ENCODE measurements at places on chromosomes 11 and 22.

GRCh38 chr11:910589-911030 lies at the start of gene CHID1:
TSS of gene CHID1 (minus strand) at chr11:910810. CDS start at chr11:904816, 5,994 bp downstream.
- DNase-seq: peak; percentile 58

- DNase-seq: no peak
Observed at GRCh38 chr11:130215531-130216220, 56.1 kb downstream of the ST14 start.

DNA sequence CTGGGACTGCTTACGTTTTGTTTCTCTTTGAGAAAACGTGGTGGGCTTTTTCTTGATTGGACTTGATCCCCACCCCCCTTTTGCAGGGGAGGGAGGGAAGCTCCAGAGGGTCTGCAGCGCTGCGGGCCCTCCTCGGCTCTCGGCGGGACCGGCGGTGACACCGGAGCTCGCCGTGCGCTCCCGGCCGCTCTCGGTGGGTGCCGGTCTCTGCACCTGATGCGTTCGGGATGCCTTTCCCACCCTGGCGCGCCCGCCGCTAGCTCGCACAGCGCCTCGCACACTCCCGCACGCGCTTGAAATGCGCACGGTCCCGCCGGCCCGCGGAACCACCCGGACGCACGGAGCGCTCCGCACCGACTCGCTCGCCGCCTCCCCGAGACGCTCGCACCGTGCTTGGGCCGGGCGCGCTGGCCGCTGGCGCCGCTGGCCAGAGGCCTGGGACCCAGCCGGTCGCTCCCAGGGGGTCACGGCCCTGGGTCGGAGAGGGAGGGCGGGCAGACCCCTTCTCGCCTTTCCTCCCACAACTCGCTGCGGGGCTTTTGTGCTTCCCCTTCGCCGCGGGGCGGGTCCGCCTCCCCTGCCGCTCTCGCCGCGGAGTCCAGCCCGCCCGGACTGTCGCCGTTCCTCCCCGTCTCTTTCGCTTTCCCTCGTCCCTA lies 1.0 kb downstream of the ZBTB16 start:
- DNase-seq: no peak

GRCh38 chr22:46122980-46123693 lies 27.2 kb upstream of the PPARA start:
- no peak for DNase-seq

GRCh38 chr11:125925247-125925740 lies 20.6 kb upstream of the VSIG10L2 start:
- DNase-seq: no peak

DNA sequence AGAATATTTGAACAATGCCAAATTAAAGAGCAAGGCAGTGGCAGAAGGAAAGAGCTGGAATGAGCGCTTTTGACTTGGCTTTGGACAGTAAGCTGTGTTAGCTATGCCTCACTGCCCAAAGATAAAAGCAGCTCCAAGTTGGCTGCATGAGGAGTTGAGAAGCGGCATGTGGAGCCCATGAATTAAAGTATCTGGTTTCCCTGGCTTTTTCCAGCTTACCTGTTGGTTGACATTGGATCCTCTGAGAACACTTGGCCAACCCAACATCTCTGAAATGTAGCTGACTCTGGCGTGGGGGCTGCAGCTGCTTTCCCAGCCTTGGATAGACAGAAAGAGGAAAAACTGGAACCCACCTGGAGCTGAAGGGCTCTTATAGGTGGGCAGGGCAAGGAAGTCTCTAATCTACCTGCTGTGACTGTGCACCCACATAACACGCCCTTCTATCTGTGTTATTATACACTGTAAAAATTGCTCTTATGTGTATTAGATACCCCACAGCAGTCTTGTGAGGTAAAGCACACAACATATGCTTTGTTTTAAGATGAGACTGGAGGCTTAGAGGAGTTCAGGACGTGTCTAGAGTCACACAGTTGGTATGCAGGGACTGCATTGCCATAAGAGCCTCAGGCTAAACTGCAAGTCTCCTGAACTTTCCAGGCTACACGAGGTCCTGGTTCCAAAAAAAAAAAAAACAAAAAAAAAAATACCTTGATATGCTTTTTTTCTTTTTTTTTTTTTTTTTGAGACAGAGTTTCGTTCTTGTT lies 5.8 kb downstream of the UBASH3B start:
- DNase-seq: peak; percentile 86

DNA sequence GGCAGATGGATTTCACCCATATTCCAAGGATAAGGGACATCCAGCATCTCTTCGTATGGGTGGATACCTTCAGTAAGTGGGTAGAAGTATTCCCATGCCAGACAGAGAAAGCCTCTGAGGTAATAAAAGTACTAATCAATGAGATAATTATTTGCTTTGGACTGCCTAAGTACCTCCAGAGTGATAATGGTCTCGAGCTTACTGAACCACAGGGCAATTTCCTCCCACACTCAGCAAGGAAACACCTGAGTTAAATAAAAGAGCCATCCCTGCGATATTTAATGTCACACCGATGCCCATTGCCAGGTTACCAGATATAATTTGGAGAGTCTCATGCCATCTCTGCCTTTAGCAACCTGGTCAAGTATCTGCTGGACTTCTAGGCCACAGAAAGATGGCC lies 70.6 kb upstream of the MPEG1 start:
- no peak for DNase-seq

GRCh38 chr11:7787239-7787638 lies 9.5 kb downstream of the OR5P2 start:
- DNase-seq: no peak

DNA sequence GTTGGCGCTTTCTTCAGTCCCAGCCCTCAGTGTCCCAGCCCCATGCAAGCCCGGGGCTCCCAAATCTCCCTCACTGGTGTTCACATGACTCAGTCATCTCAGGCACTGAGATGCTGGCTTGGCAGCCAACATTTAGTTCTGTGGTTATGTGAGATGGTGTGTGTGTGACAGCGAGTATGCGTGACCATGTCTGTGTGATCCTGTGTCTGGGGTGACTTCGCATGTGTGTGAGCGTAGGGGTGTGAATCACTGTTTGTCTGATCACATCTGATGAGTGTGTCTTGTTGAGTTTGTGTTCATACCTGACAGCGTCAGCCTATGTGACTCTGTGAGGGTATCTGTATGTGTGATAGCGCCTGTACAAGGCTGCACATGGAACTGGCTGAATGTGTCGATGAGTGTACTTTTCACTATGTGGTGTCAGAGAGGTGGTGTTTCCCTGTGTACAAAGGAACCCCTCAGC lies 16.2 kb downstream of the CREB3L1 start:
- DNase-seq: no peak

GRCh38 chr11:8355416-8355742 lies 91.7 kb upstream of the LMO1 start:
- DNase-seq: no peak

GRCh38 chr11:76124905-76125770 lies 81.2 kb downstream of the WNT11 start:
- DNase-seq: no peak

DNA sequence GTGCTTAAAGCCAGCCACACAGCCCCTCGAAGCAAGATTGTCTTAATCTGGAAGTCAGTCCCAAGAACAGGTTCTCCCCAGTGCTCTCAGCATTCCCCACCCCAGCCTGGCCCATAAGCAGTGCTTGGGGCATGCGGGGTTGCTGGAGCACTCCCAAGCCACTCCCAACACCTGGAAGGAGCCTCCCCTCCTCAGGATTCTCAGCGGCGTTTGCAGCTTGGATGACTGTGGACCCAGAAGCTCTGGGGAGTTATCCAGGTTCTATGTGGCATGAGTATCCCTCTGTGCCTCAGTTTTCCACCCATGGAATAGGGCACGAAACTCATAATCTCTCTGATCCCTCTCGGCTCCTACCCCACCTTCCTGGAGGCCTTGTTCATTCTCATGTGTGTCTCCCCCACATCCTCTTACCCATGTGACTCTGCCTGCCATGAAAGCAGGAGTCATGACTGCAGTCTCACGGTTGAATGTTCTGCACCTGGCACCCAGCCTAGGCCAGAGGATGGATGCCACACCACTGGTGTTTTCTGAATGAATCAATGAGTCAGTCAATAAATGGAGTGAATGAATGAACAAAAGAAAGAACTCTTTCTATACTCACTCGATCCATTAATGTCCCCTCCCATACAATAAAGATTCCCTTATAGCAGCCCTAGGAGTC lies 33.4 kb upstream of the WNT7B start:
- DNase-seq: no peak

DNA sequence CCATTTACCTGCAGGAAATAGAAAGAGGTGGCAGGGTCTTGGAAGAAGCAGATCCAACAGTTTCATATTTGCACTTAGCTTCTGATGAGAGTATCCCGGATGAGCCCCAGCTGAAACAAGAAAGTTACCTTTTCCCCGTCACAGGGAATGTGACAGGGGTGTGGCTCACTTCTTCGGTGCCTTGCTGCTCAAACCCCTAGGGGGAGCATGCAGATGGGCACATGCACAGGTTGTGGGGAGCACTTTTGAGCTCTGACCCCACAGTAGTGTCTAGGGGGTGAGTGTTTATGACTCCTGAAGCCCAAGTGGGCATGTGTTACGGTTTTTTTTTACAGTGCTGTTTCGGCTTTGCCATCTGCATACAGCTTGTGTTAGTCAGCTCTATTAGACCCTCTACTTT lies 1221.0 kb downstream of the JRKL start:
- no peak for DNase-seq

- DNase-seq: no peak
Observed at GRCh38 chr11:114049050-114049449, 10.5 kb upstream of the ZBTB16 start.

DNA sequence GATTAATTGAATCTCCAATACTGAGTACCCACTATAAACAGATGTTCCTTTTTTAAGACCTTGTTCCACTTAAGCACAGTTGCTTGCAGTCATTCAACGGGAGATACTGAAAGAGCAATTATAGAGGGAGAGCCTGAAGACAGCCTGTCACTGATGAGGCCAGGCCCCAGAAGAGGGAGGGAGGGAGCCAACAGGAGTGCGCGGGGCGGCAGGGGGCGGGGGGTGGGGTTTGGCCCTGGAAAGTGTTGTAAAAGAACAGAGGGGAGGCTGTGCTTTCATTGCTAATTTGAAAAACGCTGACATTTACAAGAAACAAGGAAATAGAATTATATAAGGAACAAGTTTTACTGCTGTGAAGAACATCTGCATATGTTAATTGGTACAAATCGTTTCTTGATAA lies 53.1 kb downstream of the MAP6 start:
- no peak for DNase-seq

DNA sequence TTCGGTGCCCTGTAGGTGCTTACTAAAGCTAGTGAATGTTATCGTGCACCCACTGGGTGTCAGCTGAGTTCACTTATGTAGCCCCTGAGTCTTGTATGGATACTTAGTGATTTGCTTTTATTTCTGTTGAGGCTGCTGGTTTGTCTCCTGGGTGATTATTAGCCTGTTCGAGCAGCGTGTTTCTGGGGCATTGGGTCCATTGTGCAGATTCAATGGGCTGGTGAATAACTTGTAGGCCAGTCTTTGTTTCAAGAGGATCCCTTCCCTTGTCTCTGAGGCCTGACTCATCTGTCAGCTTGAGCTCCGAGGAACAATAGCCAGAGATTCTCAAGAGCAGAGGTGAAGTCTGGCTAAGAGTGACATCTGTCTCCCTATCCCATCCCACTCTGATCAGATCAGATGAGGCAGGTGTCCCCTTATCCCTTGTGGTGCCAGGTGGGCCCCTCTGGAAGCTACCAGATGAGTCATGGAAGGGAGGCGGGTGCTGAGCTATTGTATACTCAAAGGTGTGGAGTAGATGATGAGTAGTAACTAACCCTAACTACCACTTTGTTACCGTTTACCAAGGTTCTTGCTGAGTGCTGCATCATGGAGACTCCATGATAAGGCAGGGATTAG lies 3.7 kb downstream of the MIAT start:
- peak; percentile 80 for DNase-seq

DNA sequence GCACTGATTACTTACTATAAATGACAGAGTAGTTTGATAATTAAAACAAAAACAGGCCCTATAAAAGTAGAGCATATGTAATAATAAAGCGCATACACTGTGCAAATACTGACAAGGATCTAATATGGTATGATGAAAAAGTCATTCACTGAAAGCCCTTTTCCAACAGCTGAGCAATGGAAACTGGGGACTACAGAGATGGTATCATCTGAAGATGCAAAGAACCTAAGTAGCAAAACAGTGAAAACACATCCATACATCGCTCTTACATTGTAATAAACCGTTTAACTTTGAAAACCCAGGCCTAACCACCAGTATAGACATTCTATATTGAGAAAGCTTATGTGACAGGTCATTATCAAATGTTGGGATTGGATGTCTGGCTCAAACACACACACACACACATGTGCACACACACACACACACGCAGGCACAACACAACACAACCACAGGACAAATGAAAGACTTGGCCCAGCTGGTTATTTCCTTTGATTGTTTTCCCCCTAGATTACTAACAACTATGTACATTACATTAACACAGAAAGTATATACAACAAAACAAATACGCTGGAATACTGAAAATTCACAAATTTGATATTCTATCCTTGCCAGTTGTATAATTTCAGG lies 119.5 kb downstream of the APOL5 start:
- no peak for DNase-seq

DNA sequence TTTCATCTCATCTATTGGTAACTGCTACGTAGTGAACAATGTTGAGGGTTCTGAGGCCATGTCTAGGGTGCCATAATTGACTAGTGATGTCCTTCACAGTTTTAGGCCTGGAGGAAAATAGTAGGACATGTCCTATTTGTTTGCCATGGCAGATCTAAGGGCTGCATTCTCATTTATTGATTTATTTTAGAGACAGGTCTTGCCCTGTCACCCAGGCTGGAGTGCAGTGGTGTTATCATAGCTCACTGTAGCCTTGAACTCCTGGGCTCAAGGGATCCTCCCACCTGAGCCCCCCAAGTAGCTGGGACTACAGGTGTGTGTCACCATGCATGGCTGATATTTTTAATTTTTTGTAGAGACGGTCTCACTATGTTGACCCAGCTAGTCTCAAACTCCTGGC lies 5.2 kb downstream of the CEP164 start:
- DNase-seq: no peak

DNA sequence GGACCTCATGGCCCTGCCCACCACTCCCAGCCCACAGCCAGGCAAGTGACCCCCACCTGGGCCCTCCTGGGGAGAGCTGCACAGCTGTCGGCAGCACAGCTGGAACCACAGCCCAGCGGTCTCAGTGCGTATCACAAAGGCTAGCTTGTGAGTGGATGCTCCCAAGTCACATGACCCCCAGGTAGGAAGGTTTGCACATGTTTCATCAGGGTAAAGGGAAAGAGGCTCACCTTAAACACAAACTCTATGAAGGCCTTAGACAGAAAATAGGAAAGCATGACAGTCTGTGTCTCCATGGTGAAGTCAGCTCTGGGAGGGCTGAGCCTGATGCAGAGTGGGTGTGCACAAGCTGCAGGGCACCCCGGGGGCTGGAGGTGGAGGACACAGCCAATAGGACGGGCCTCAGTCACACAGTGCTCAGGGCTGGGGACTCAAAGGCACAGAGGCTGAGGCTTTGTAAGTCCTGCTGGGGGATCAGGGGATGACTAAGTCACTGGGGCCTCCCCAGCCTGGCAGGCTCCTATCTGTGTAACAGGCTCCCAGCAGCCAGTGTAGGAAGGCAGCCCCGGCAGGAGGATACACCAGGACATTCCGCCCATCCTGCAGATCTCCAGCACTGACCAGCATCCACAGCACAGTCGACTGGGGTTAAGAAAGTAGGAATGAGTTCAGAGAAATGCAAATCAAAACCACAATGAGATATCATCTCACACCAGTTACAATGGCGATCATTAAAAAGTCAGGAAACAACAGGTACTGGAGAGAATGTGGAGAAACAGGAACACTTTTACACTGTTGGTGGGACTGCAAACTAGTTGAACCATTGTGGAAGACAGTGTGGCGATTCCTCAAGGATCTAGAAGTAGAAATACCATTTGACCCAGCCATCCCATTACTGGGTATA lies 22.0 kb downstream of the CELSR1 start:
- no peak for DNase-seq

GRCh38 chr11:130189492-130190210 lies 30.1 kb downstream of the ST14 start:
- DNase-seq: no peak

Data from NCI-H2171 (cell line).